ENCODE measurements at places on chromosomes 4 and X. TPM values are rescaled to one million over a fixed set of nuclear protein-coding genes. Genes with fewer than 3 reads are reported as not detected.

The SMARCA1 gene
- 93.9 TPM for total RNA-seq

The FRMD7 gene
- total RNA-seq: not detected

GRCh38 chr4:98113012-98113411 lies 30.3 kb downstream of the STPG2 start:
- no peaks in the 10 kb centered on the region for H3K36me3 ChIP-seq
- H3K4me3 ChIP-seq: no peak overlapping the region
- H3K27me3 ChIP-seq: no peaks in the 10 kb centered on the region
- H3K27ac ChIP-seq: no peak overlapping the region
- DNase-seq: peak; percentile 48

DNA sequence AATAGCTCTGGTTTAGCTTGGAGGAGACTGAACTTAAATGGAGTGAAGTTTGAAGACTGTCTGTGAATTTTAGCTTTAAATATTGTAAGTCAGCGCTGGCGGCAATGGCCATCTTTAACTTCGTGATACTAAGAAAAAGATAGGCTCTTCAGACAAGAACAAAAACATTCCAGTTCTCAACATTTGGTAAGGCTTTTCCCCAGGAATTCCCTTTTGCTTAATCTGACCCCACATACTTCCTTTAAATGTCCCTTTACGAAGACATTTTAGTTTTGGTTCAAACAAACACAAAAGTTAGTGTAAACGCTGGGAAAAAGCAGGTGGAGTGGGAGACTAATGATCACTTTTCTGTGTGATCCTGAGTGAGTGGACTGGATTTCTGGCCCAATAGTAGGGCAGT lies 106.2 kb downstream of the MAML3 start:
- no peak overlapping the region for H3K4me3 ChIP-seq
- no peak for DNase-seq
- peak overlapping the region; percentile 40 for H3K27ac ChIP-seq
- no peaks in the 10 kb centered on the region for H3K27me3 ChIP-seq
- H3K4me1 ChIP-seq: peaks cover 75% of the 10 kb centered on the region
- H3K36me3 ChIP-seq: no peaks in the 10 kb centered on the region

- no peak overlapping the region for H3K4me3 ChIP-seq
- H3K4me1 ChIP-seq: no peaks in the 10 kb centered on the region
- H3K27me3 ChIP-seq: no peaks in the 10 kb centered on the region
- no peaks in the 10 kb centered on the region for H3K36me3 ChIP-seq
- H3K27ac ChIP-seq: no peak overlapping the region
Measured at GRCh38 chr4:29153642-29154041, 1566.5 kb upstream of the PCDH7 start.
